Right kidney (tissue), 9 donors: ENCODE measurements at places on chromosomes 4 and X.

GRCh38 chr4:4599481-4600275 lies 57.8 kb upstream of the STX18 start:
- no peak for DNase-seq

GRCh38 chr4:56195025-56195424 lies 192.3 kb downstream of the AASDH start:
- no peak for DNase-seq

- DNase-seq: no peak
These were observed 112.4 kb downstream of the PTTG2 start for GRCh38 chr4:38072578-38072977.

GRCh38 chr4:65791111-65791811 lies 121.0 kb upstream of the EPHA5 start:
- DNase-seq: no peak

GRCh38 chr4:48481581-48481980 lies 1.6 kb upstream of the SLC10A4 start:
- no peak for DNase-seq

GRCh38 chr4:176034936-176035335 lies 30.7 kb upstream of the WDR17 start:
- no peak for DNase-seq

DNA sequence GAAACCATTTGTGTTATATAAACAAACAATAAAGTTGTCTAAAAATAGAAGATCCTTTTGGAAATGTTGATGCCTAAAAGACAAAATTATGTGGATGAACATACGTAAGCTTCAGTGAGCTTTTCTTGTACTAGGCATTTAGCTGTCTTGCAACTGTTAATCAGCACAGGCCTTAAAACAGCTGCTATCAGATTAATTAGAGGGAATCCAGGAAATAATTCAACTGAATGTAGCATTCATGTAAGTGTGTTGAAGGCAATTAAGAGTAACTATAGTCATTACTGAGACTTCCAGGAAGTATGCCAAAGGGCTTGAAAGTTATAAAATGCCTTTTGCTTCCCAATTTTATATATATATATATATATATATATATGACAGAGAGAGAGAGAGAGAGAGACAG lies 248.7 kb downstream of the IL1RAPL1 start:
- no peak for DNase-seq

- peak; percentile 16 for DNase-seq
These were observed 303.5 kb downstream of the SPRY1 start for GRCh38 chr4:123699880-123700771.

- no peak for DNase-seq
These were observed 640.6 kb downstream of the PCDH7 start for GRCh38 chr4:31360786-31361185.

- no peak for DNase-seq
These were observed 404.7 kb downstream of the NAF1 start for GRCh38 chr4:162761965-162762364.

DNA sequence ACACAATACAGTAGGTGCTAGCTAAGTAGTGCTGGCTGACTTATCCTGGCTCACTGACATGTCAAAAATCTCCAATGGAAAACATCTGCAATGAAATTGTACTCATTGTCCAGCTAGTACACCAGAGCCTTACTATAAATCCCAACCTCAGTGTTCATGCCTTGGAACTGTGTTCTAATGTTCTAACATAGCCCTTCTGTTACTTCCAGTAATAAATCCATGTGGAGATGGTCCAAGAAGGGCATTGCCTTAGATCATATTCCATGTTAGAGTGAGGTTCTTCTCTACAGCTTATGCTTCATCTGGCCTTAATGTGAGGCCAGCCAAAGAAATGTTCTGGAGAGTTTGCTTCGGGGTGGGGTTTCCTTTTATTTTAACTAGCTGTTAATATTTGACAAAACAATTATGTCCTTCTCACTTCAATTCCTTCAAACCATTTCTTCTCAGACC lies 25.1 kb downstream of the ENOX2 start:
- no peak for DNase-seq

DNA sequence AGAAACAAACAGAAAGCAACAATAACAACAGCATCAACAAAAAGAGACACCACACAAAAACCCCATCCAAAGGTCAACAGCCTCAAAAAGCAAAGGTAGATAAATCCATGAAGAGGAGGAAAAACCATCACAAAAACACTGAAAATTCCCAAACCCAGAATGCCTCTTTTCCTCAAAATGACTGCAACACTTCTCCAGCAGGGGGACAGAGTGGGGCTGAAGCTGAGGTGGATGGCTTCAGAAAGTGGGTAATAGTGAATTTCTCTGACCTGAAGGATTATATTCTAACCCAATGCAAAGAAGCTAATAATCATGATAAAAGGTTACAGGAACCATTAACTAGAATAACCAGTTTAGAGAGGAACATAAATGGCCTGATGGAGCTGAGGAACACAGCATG lies 888.2 kb downstream of the RAB28 start:
- no peak for DNase-seq

- no peak for DNase-seq
These were observed 20.0 kb downstream of the PALLD start for GRCh38 chr4:168516841-168517240.
